Myometrial cell (primary cell): ENCODE measurements at places on chromosomes 4 and X. TPM values are rescaled to one million over a fixed set of nuclear protein-coding genes. Genes with fewer than 3 reads are reported as not detected.

Gene CXorf49
- total RNA-seq, result not detected in 2 replicates

Gene SERTM2
- 0.71 and 1.2 TPM in 2 replicates for total RNA-seq

Gene PLAC1
- total RNA-seq, result 2.0 and 3.7 TPM in 2 replicates

Gene YTHDC1
- total RNA-seq, result 27.7 and 31.4 TPM in 2 replicates

Gene LETM1
- total RNA-seq, result 32.8 and 44.1 TPM in 2 replicates

Gene GRIA2
- not detected in 2 replicates for total RNA-seq

Gene CASK
- 10.1 and 28.2 TPM in 2 replicates for total RNA-seq

Gene PLS3
- 155 and 175 TPM in 2 replicates for total RNA-seq

Gene F11
- not detected in 2 replicates for total RNA-seq

Gene FAM149A
- 0.86 and 3.7 TPM in 2 replicates for total RNA-seq

Gene MAGEA10
- total RNA-seq, result not detected in 2 replicates

Gene AMBN
- not detected in 2 replicates for total RNA-seq

Gene KIAA1210
- not detected in 2 replicates for total RNA-seq
